ENCODE measurements at places on chromosomes 12 and 14.

DNA sequence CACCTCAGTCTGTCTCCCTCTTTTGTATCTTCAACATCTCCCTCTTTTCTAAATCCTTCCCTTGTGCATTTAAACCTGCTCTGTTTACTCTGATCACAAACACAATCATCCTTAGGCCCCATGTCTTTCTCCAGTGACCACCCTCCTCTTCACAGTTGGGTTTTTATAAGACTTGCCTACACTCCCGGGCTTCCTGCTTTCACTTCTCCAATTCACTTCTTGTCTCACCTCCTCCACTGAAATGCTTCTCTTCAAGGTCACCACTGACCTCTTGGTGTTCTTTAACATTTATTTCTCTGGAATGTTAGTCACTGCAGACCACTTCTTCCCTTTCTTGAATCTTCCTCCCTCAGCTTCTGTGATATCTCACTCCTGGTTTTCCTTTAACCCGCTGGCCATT, 8.7 kb upstream of the SMCO2 start:
- DNase-seq = no peak

DNA sequence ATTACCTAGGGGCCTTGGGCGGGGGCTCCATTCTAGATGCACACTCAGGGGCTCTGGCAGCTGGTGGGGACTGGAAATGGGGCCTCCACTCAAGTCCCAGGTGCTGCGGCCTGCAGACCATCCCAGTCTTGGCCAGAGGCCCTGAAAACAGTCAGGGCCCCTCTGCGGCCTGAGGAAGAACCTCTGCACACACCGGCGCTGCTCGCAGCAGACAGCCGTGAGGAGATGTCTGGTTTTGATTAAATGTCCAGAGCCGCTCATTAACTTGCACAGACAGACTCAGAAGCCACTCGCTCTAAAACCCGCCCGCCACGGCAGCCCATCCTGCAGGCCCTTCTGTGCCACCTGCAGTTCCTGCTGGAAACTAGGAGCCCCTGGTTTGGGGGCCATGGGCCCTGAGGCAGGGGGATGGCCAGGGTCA, 36.4 kb upstream of the NCOR2 start:
- DNase-seq = no peak

DNA sequence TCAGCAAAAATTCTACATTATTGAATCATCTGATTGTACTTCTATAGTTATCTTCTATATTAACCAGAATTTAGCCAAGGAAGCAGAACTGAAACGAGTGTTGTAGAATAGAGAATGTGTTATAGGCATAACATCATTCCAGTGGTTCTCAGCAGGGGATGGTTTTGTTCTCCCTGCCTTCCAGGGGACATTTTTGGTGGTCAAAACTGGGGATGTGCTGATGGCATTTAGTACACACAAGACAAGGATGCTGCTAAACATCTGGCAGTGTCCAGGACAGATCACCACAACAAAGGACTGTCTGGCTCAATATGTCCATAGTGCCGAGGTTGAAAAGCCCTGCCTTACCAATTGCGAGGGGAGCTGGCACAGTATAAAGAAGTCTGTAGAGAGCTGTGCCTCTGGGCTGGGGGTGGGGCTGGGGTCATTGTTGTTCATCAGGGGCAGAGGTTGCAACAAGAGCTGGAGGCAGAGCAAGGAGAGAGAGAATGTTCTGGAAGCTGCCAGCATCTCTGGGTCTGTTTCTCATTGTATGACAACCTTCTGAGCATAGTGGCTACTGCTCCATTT, 1472.8 kb downstream of the AACS start:
- DNase-seq = no peak

GRCh38 chr12:8860165-8860961, 37.9 kb downstream of the A2ML1 start:
- peak; percentile 10 for DNase-seq

DNA sequence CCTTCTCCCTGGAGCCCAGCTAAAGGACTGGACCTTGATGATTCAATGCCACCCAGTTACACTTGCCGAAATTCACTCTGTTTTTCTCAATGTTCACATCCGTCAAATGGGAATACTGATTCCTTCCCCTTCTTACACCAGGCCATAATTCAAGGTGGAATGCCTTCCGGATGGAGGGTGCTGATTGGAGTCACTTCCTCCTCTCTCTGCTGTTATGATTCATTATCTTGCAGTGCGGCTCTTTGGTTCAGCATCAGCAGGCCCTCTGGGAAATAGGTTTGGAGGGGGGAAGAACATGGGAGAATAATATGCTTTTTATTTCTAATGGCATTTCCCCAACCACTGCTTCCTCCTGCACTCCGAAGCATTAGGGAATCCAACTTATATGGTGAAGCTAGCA, 390.6 kb upstream of the TBX3 start:
- no peak for DNase-seq

DNA sequence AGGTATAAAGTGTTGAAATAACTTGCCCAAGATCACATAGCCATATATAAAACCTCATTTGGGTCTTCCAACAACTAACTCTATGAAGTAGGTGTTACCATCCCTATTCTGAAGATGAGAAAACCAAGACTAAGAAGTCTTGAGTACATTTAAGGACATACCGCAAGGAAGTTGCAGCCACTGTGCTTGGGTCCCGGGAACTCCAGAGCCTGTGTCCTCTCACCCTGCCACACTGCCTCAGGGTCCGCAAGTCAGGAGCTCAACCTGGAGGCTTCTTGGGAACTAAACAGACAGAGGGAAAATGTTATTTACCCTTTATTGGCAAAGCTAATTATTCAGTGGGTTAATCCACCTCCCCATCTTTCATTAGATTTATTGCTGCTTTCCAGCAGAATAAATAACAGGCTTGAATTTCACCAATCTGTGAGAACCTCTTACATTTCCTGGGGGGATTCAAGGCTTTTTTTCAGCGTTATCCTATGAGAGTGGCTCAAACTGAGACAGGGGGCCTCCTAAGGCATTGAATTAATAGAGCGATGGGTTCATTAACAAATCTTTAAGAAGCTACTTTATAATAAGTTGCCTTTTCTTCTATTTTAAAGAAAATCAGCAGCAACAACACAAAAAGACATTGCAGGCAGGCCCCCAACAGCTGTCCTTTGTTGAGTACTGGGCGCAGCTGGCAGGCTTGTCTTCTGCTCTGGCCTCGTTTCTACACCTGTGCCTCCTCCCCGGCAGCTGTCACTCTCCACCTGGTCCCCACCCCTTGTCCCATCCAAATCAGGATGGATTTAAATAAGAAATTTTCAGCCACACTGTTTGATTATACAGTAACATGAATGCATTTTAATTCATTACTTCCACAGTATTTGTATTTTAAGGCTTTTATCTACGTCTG, 25.3 kb downstream of the PHLDA1 start:
- DNase-seq = no peak

Data from neural crest cell (in vitro differentiated cells).